ENCODE measurements at places on chromosomes 16 and 17.

- DNase-seq, result no peak
These were observed 96.2 kb downstream of the RAP1GAP2 start for GRCh38 chr17:2892305-2892971.

DNA sequence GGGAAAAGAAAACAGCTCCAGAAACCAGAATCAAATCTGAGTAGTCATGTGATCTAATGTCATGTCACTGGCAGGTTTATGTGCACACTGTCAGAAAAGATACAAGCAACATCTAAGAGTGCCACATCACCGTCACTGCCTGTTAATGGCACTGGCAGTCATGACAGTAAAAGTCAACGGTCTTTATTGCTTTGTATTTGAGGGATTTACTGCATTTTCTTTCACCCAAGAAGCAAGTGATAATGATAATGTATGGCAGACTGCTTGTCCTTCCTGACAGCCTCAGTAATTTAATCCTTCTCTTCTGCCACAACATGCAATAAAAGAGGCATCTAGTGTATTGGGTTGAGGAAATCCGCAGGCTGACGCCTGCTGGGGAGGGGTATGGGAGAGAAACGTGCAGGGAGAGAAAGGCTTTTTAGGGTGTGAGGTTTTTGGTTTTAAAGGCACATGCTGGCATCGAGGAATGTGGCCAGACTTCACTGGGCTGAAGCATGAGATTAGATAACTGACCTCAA is 92.4 kb downstream of the RPGRIP1L start:
- DNase-seq, result no peak

DNA sequence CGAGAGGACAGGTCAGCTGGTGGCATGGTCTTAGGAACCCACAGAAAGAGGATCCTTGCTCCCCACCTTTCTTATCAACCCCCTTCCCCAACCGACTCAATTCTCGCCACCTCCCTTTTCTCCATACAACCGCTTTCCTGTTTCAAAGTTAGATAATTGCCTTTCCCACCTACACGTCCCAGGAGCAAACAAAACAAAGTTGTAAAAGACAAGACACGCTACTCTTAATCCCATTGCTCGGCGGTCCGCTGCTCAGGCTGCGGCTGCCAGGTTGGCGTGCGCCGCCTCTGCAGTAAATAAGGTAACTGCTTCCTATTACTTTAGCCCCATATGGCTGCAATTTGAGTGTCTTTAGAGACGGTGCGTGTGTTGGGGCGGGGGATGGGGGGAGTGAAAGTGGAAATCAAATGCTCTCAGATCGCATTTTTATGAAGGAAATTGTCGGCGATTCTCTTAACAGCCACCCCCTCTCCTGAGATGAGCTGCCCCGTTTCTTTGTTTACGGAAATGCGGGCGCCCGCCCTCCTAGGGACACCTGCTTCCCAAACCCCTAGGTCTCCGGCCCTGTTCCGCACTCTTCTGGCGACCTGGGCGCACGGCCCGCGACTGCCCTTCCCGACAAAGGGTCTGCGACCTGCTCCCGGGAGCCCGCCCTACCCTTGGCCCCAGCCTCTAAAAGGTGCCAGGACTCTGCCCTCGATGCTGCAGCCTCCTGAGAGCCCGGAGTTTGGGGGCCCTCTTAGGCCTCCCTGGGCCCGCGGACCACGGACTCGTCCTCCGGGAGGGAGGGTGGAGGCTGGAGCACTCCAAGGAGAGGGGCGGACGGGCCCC is 3.7 kb upstream of the CBX8 start:
- DNase-seq, result no peak

GRCh38 chr17:14336418-14336817 is 35.5 kb downstream of the HS3ST3B1 start:
- DNase-seq, result no peak

- DNase-seq, result no peak
These were observed 4.2 kb downstream of the CEP112 start for GRCh38 chr17:66187718-66188117.

- no peak for DNase-seq
These were observed 636.3 kb upstream of the SOX9 start for GRCh38 chr17:71484546-71484945.

DNA sequence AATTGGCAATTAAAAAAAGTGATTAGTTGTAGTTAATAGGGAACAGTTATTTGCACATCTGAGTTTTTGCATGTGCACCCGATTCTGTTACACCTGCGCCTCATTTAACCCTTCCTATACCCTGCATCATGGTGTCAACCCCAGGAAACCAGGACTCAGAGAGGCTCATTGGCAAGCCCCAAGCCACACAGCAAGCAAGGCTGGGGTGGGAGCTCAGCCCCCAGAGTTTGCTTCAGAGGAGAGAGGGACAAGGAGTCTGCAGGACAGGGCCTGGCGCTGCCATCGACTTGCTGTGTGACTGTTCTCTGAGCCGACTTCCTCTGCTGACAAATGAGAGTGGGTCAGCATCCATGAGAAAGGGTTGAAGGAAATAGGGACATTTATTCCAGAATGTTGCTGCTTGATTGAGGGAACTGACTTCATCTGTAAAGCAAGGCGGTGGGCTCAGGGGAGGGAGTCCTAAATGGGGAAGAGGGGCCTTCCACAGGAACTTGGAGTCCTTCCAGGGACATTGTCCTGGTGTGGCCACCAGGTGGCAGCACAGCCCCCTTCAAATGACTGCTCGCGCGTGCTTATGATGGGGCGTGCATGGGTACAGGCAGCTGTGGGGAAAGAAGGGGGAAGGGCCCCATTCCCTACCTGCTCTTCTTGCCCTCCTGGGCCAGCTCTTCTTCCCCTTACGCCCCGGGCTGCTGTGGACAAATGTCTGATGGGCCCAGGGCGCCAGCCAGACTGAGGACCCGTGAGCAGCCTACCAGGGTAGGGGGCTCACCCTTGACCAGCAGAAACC is 51.6 kb downstream of the NT5M start:
- peak; percentile 20 for DNase-seq

GRCh38 chr16:49964316-49964715 is 60.7 kb upstream of the CNEP1R1 start:
- DNase-seq, result no peak

DNA sequence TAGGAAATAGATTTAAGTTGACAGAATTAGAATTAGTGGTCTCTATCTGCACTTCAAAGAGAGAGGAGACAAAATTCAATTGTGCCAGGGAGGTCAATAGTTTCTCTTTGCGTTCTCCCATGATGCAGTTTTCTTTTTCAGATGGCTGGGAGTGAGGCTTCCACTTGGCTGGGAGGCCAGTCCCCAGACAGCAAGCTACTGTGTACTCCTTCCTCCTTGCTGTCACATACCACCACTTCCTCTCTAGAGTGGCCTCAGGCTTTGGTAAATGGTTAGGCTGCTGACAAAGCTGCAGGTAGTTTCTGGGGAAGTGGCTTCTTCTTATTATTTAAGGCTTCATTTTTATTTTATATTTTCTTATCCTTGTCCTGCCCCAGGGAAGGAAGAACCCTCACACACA is 106.2 kb upstream of the HS3ST4 start:
- DNase-seq, result no peak

- DNase-seq, result no peak
These were observed 18.3 kb downstream of the POLR3K start for GRCh38 chr16:35011-35677.

DNA sequence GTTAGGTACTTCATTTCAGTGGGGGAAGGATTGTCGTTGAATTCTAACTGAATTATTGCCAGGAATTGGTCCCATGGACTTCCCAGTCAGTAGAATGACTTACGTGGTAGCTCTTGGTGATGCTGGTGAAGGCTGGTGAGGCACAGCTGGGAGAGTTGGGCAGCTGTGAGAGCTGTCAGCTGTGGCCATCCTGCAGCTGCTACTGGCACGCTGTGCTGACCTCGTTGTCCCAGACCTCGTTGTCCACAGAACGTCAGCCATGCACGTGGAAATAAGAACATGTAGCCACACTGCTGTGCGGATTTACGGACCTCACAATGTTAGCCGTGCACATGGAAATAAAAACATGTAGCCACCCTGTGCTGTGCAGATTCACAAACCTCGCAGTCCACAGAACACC is 102.3 kb downstream of the NPIPB11 start:
- no peak for DNase-seq

DNA sequence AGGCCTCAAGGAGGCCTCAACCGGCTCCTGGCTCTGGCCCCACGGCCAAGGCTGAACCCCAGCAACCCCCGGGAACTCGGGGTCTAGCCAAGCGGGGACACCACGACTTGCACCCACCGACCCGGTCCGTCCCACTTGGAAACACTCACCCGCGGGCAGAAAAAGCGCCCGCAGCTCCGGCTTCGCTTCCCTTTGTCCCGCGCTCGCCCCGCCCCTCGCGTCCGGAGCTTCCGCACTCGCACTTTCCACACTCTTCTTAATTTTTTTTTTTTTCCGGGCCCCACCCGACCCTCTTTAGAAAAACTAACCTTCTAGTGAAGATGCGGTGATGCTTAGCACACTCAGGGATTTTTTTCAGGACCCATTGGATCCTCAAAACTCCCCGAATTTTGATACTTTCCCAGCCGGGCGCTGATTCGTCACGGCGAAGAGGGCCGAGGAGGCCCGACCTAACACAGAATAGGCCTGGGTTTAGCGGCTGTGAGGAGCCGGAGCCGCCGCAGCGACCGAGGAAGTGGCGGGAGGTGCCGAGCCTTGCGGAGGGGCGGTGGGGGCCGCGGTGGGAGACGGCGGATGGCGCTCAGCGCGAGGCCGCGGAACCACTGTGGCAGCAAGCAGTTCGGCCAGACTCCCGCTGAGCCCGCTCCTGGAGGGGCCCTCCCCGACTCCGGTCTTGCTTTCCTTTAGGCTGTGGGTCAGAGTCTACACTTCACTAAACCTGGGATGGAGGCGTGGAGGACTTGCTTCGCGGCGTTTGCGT is at the start of gene SMARCE1:
SMARCE1 (minus strand) TSS at position 195 of the 760 bp plus-strand sequence. CDS start 2,016 bp downstream, outside the sequence.
- no peak for DNase-seq

DNA sequence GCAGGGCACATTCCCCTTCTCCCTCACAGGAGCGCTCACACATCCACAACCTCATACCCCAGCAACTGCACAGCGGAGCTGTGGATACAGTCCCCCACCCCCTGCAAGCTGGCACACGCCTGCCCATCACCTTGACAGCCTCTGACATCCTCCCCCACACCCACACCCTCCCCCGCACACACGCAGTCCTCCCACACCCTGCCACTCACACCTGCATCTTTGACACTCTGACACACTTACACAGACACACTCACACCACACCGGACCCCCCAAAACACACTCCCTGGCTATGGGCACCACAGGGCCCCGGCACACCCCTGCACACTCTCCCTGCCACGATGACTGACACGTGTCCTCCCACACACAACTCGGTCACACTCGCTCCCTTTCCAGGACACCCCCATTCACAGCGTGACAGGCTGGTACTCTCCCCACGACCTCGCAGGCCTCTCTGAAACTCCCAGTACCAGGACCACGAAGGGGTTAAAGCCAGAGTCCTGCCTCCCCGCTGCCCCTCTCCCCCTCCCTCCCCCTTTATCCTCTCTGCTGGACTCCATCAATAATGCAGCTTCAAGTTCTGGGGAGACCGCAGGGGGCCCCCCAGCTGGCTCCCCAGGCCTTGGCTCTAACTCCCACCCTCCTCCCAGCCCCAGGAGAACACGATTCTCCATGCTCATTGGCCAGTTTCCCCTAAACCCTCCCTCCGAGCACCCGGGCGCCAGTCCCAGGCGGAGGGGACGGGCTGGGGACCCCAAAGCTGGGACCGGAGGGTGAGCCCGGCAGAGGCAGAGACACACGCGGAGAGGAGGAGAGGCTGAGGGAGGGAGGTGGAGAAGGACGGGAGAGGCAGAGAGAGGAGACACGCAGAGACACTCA is at the start of gene PPP1R1B:
PPP1R1B (plus strand) TSS at position 782 of the 876 bp plus-strand sequence. CDS start 441 bp downstream, outside the sequence.
- no peak for DNase-seq

DNA sequence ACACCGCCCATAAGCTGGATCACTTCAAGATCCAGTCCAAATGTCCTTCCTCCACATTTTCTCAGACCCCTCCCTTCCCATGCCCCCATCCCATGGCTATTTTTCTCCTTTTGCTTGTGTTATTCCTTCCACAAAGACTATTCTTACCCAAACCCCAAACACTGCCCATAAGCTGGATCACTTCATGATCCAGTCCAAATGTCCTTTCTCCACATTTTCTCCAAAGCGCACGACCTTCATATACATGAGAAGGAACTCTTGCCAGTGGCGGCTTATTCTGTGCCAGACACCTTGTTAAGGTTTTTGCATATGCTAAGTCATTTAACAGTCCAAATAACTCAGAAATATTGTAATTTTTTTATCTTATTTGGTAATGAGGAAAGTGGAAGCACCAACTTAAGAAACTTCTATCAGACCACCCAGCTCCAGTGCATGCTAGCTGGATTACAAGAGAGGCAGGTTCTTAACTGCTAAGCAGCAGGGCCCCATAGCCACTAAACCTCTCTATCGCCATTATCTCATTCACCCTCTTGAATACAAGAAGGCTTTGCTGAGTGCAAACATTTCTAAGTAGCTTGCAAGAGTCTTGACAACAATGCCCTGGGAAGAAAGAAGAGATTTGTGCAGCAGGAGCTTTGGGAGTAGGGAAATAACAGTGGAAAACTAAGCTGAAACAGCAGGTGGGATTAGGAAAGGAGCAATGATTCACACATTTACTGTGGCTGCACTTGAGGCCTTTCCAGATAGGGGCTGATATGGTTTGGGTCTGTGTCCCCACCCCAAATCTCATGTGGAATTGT is 428.2 kb upstream of the MAF start:
- no peak for DNase-seq

GRCh38 chr17:19341641-19342610 is 20.6 kb downstream of the B9D1 start:
- no peak for DNase-seq

GRCh38 chr16:21645261-21645721 is 7.1 kb downstream of the IGSF6 start:
- no peak for DNase-seq

- no peak for DNase-seq
These were observed 5.9 kb upstream of the RAB40C start for GRCh38 chr16:583815-584591.

- DNase-seq, result no peak
These were observed 34.9 kb upstream of the C16orf78 start for GRCh38 chr16:49338611-49339265.

DNA sequence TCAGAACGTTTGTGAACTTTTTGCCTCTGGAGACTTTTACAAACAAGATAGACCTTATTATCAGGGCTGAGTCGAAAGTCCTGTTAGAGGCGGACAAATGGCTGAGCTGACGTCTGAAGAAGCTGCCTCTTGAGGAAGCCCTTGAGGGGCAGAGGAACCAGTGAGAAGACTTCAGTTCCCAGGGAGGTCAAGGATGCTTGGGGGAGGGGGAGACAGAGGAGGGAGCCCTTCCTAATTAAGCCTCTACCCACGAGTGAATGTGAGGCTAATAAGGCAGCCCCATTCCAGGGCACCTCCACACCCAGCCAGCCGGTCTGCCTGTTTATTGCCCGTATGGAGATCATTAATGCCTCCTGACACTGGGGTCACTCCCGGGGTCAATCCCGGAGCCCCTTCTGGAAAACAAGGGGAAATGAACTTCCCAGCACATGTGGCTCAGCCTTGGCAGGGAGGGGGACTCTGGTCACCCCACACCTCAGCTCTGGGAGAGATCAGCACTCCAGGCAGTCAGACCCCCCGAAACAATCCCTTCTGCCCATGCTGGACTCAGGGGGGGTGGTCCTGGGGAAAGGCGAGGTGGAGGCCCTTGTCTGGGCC is 9.2 kb upstream of the TBX4 start:
- no peak for DNase-seq

GRCh38 chr16:77336637-77337036 is 98.2 kb downstream of the ADAMTS18 start:
- DNase-seq, result no peak

All from NCI-H2081 treated with DMSO at 0.1 percent for 48 hours (cell line).